ENCODE measurements at places on chromosomes 3 and 15. TPM values are rescaled to one million over a fixed set of nuclear protein-coding genes. Genes with fewer than 3 reads are reported as not detected.

Gene ATG3
- 90.4 TPM for total RNA-seq

Gene PRC1
- 10.7 TPM for total RNA-seq

DNA sequence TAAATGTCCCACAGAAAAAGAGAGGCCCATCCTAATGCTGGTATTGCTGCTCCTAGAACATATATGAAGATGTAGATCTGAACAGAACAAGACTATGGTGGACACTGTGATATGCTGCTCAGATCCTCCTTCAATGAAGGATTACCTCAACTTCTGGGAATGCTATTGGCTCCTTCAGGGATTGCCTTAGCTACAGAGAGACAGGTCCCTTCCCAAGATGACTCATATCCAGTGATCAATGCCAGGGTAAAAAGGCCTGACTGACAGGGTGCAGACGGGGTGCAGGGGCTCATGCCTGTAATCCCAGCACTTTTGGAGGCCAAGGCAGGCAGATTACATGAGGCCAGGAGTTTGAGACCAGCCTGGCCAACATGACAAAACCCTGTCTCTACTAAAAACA is 20.5 kb upstream of the STAG1 start:
- peak; percentile 53 for DNase-seq

Gene SLC12A1
- under 0.01 TPM for total RNA-seq

- DNase-seq, result no peak
Observed at GRCh38 chr3:4719046-4719501, 225.9 kb downstream of the ITPR1 start.

DNA sequence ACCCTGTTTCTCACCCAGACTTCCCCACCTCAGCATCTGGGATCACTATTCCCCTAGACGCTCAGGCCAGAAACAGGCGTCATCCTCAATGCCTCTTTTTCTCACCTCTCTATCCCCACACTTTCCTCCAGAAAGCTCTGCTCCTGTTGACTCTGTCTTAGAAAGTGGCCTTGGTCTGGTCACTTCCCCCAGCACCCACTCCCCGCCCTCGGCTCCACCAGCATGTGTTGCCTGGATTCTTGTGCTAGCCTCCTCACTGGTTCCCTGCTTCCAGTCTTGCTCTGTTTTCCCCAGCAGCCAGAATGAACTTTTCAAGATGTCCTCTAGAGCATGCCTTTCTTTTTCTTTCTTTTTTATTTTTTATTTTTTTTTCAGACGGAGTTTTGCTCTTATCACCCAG is 39.7 kb upstream of the ESYT3 start:
- no peak for DNase-seq

DNA sequence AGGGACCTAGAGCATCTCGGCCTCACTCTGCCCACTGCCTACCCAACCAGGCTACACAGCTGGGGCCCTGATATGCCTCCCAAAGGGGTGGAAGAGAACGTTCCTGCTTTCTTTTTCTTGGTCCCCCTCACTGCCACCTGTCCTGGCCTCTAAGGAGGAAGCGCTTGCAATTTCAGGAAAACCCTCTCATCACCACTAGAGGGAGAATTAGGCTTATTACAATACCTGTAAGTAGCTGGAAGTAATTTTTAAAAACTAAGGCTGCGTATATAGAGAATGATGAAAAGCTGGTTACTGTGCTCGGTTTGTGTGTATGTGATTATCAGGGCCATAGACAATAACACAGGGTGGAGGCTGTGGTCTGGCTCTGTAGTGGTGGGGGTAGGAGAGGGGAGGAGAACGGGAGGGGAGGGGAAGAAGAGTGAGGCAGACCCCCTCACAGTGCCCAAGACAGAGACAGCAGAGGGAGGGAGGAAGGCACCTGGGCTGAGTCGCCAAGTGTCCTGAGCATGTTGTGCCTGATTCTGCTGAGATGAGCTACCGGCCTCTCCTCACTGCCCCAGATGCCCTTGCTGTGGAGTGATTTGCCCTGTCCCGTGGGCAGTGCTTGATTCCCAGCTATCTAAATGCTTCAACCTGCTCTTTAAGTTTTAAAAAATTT is 3.3 kb downstream of the GABRG3 start:
- DNase-seq, result peak; percentile 19

GRCh38 chr15:88661041-88661700 is 22.4 kb downstream of the ISG20 start:
- peak; percentile 62 for DNase-seq

Gene SCN11A
- 0.25 TPM for total RNA-seq

DNA sequence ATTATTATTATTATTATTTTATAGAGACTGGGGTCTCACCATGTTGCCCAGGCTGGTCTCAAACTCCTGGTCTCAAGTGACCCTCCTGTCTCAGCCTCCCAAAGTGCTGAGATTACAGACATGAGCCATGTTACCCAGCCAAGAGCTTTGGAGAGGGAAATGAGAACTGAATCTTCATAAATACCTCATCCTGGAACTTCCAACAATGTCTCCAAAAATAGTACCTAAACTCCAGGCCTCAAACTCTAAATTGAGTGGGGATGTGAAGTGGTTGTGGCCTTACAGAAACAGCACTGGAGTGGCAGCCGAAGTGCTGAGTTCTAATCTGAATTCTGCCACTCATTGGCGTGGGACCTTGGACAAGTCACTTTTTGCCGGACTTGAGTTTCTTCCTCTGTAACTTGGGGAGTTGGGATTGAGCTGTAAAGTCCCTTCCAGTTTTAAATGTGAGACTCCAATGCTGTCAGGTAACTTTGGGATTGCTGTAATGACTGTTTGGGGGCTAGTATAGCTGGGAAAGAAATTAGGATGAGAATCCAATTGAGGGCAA is 10.0 kb upstream of the SRP14 start:
- DNase-seq, result no peak

DNA sequence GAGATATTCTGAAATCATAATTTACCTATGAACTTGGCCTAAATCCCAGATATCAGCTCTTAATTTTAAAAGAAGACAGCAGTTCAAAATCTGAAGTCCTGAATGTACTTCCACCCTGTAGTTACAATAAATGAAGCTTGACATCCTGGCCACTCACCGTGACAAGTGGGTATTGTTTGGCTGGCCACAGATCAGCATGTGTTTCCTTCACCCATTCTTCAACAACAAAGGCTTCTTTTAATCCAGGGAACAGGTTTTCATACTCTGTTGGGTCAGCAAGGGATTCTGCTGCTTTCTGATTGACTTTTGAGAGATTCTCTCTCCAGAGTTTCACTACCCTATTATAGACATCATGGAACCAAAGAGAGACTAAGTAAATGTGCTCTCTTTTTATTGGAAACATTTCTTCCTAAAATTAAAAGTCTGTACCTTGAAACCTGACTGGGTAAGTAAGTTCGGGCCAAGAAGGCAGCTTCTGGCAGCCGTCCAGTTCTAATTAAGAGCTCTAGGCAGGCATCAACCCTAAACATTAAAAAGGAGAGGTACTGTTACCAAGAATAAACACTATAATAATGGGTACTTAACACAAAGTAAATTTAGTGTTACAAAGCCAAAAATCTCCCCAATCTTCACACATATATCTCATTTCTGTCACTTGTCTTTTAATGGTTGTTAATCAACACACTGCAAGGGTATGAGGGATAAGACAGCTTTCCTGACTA is 15.2 kb downstream of the MRPS22 start:
- no peak for DNase-seq

DNA sequence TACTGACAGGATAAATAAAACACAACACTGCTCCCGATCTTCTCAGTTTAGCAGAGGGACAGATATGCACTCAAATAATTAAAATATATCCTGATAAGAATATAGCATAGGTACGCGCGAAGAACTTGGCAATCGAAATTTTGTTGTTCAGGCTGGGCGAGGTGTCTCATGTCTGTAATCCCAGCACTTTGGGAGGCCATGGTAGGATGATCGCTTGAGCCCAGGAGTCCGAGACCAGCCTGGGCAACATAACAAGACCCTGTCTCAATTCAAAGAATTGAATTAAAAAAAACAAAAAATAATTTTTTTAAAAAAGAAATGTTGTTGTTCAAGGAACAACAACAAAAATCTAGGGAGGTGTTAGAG is 7.6 kb downstream of the B2M start:
- no peak for DNase-seq

Gene SPINK8
- not detected for total RNA-seq

DNA sequence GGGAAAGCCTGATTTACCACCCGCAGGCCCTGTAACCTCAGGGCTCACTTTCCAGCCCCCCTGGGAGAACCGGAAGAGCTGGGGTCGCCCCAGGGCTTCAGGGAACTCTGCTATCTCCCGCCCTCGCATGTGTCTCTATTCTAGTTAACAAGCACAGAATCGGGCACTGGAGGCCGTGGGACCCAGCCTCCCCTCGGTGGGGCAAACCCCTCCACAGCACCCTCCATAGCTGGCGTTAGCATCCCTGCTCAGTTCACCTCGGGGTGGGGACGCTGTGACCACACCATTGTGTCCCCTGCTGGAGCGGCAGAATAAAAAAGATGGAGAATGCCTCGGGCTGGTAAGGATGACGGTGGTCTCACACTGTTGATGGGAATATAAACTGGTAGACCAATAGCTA is 3.5 kb upstream of the LRRC15 start:
- DNase-seq, result no peak

Gene ZNF619
- 7.1 TPM for total RNA-seq

GRCh38 chr15:62211348-62211747 is 46.3 kb upstream of the C2CD4B start:
- DNase-seq, result no peak

GRCh38 chr3:188537606-188538005 is 383.6 kb downstream of the LPP start:
- DNase-seq, result no peak

Gene RBP2
- not detected for total RNA-seq

DNA sequence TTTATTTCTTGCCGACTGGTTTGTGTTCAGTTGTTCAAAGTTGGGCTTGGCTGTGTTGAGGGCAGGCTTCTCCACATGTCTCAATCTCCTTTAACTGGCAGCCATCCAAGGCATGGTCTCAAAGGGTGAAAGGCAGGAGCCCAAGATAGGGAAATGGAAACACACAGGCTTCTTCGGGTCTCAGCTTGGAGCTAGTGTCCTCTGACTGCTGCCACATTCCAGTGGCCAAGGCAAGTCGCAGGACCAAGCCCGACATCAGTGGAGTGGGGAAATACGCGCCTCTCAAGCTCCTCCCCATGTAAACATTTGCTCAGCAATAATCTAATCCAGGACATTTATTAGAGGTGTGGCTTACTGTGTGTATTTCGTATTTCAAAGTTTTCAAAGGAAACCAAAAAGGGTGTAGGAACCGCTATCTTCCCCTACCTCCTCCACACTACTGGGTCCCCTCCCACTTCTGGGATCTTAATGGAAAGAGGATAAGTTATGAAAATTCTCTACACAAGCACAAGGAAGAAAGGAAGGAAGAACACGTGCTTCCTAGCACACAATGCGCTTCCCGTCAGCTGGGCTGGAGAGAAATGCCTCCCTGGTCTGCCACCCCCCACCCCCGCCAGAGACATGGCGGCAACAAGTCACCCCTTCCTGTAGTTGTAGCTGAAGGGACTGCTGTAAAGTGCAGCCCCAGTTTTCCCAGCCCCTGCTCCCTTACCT is 181.7 kb downstream of the FAM43A start:
- no peak for DNase-seq

- DNase-seq, result no peak
Observed at GRCh38 chr3:71858503-71859122, 73.7 kb upstream of the PROK2 start.

- peak; percentile 25 for DNase-seq
Observed at GRCh38 chr3:126994661-126995245, 11.8 kb downstream of the PLXNA1 start.

Gene TRPC1
- total RNA-seq, result 26.1 TPM

DNA sequence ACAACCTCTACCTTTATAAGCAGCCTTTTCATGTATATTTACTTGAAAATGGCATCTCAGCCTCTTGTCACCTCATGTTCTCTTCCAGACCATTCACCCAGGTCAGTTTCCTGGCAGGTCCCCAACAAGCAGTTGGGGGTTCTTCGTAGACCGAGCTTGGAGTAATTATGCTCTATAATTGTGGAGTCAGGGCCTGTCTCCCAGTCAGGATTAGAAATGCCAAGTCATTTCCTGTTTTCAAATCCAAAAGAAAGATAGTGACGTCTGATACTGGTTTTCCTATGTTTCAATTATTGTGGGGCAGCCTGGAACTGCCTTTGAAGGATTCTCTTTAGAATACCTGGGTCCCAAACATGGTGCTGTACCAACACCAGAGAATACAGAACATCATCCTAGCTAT is 430.6 kb downstream of the MECOM start:
- peak; percentile 81 for DNase-seq

Gene SLC51B
- not detected for total RNA-seq

DNA sequence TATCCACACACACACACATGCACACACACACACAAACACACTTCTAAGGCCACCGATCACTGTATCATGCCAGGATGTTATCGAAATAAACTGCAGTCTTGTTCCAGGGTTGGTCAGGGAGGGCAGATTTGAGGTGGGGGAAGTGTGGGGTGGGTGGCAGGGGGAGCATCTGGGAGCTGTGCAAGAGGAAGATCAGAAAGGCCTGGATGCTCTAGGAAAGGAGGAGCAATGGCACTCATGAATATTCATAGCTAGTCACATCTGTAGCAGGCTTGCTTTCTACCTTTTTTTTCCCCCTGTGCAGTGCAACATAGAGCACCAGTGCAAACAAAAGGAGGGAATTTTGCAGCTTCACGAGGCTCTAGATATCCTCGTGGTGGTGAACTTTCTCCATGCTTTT is 84.9 kb downstream of the MEIS2 start:
- peak; percentile 35 for DNase-seq

- peak; percentile 40 for DNase-seq
Observed at GRCh38 chr3:157274644-157275137, 114.7 kb upstream of the CCNL1 start.

Gene DISP2
- total RNA-seq, result 0.36 TPM

GRCh38 chr3:118799303-118799702 is 235.3 kb downstream of the IGSF11 start:
- DNase-seq, result no peak

DNA sequence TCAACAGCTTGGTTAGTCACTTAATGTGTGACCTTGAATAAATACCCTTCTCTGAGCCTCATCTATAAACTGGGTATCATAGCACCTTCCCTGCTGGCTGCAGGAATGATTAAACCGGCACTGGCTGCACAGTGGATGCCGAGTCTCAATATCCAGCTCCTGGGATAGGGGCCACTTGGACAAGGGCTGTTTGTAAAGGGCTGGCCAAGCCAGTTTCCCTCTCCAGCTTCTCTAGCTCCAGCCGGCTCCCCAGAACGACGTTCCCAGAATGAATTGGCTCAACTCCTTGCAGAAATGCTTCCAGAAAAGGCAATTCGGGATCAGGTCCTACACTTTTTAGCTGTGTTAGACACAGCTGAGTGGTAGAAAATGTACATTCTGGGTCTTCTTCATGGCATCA is 58.8 kb downstream of the LSM3 start:
- DNase-seq, result no peak

- DNase-seq, result peak; percentile 88
Observed at GRCh38 chr3:184003187-184003967, 14.3 kb downstream of the ABCC5 start.

DNA sequence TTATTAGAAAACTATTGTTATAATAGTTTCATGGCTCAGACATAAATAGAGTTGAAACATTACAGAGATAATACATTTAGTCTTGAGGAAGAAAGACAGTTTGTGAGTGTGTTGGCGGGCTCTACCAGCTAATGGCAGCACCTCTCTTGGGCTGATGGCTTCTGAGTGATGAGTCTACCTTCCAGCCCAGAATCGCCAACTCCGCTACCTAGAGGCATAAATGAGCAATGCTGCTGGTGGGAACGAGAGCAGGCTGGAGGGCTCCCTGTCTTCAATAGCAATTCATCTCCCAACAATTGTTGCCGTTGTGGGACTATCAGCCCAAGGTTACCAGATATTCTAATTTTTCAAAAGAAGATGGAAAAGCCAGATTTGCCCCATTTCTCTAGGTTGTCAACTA is 388.7 kb downstream of the FOXP1 start:
- DNase-seq, result no peak

GRCh38 chr15:98612490-98613110 is 35.7 kb upstream of the IGF1R start:
- no peak for DNase-seq
